Pancreas (tissue), 10 donors: ENCODE measurements at places on chromosomes 2 and 18. TPM values are rescaled to one million over a fixed set of nuclear protein-coding genes. Genes with fewer than 3 reads are reported as not detected.

FBXO15 gene
- total RNA-seq: 2.5 TPM

KCNF1 gene
- total RNA-seq: 0.08 TPM

LBH gene
- total RNA-seq: 14.0 TPM

MAPK4 gene
- total RNA-seq: 0.93 TPM

CENPA gene
- total RNA-seq: not detected

DSC1 gene
- total RNA-seq: not detected

C1GALT1C1L gene
- 0.28 TPM for total RNA-seq

ALK gene
- total RNA-seq: not detected

ZNF385B gene
- 0.22 TPM for total RNA-seq

SERPINB4 gene
- not detected for total RNA-seq

CD226 gene
- 0.92 TPM for total RNA-seq

STRADB gene
- 8.1 TPM for total RNA-seq

SYT4 gene
- total RNA-seq: 3.8 TPM

ZDBF2 gene
- total RNA-seq: 9.0 TPM

AFF3 gene
- 1.1 TPM for total RNA-seq

TUBA4B gene
- total RNA-seq: not detected

SP9 gene
- total RNA-seq: not detected

NEURL3 gene
- 12.0 TPM for total RNA-seq

C18orf32 gene
- total RNA-seq: 19.5 TPM

GLB1L gene
- total RNA-seq: 3.9 TPM

ANKRD30BL gene
- not detected for total RNA-seq

SOX11 gene
- total RNA-seq: 0.09 TPM

LAMA3 gene
- total RNA-seq: 4.8 TPM

CD207 gene
- total RNA-seq: 0.09 TPM

ZCCHC2 gene
- total RNA-seq: 8.1 TPM

TMEM200C gene
- total RNA-seq: not detected

RNF25 gene
- 4.5 TPM for total RNA-seq

UGT1A7 gene
- not detected for total RNA-seq

ALPP gene
- not detected for total RNA-seq

PLA2R1 gene
- total RNA-seq: 0.16 TPM

TBR1 gene
- not detected for total RNA-seq

GDF7 gene
- total RNA-seq: 0.84 TPM

KATNAL2 gene
- total RNA-seq: 1.8 TPM

LIMS4 gene
- 3.5 TPM for total RNA-seq

HOXD12 gene
- total RNA-seq: not detected

UGT1A6 gene
- total RNA-seq: not detected

SCN3A gene
- 1.0 TPM for total RNA-seq

B3GNT7 gene
- total RNA-seq: 16.4 TPM

MYO7B gene
- 1.4 TPM for total RNA-seq

CHRND gene
- not detected for total RNA-seq

PRSS56 gene
- not detected for total RNA-seq

ECEL1 gene
- total RNA-seq: 0.47 TPM

CFAP65 gene
- total RNA-seq: 0.22 TPM

KYNU gene
- 0.12 TPM for total RNA-seq

MYO5B gene
- total RNA-seq: 23.7 TPM

ASPRV1 gene
- 0.44 TPM for total RNA-seq

CRYBA2 gene
- total RNA-seq: 5.9 TPM

COLEC11 gene
- 2.0 TPM for total RNA-seq

FBXO36 gene
- 1.2 TPM for total RNA-seq

DHRS9 gene
- 0.58 TPM for total RNA-seq

ATIC gene
- 48.1 TPM for total RNA-seq

ATG9A gene
- total RNA-seq: 23.1 TPM

TOGARAM2 gene
- 0.31 TPM for total RNA-seq

LYPD6 gene
- 3.1 TPM for total RNA-seq

PCGF1 gene
- total RNA-seq: 10.0 TPM

SLC8A1 gene
- total RNA-seq: 7.1 TPM
